Activated CD8-positive, alpha-beta memory T cell treated with anti-CD3 and anti-CD28 coated beads, Interleukin-2, amount 50 U/mL, for 48 hours (primary cell): ENCODE measurements at places on chromosomes 12 and 14.

DNA sequence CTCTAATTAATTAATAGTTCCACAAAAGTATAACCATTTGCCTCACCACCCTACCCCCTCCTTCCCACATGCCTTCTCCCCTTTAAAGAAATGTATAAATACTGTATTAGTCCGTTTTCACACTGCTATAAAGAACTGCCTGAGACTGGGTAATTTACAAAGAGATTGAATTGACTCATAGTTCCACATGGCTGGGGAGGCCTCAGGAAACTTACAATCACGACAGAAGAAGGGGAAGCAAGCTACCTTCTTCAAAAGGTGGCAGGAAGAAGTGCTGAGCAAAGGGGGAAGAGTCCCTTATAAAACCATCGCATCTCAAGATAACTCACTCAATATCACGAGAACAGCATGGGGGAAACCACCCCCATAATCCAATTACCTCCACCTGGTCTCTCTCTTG, 8.2 kb upstream of the RESF1 start:
- DNase-seq: no peak

DNA sequence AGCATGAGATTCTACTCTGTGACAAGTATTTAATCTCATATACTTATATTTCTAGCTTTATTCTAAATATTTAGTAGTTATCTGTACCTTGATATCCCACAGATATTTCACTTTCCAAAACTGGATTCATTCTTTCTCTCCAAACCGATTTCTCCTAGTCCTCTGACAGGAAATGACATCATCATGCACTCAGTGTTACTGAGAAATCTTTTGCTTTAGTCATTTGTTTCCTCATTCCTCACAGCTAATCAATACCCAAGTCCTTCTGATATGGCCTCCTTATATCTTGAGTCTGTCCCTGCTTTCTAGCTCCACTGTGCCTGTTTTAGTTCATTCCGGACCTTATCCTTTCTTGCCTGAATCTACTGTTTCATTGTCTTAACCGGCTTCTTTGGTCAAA, 39.4 kb upstream of the E2F7 start:
- no peak for DNase-seq

GRCh38 chr12:92933606-92934005, 4.5 kb upstream of the EEA1 start:
- no peak for DNase-seq

- DNase-seq: no peak
These were observed 5.6 kb downstream of the TRMT61A start for GRCh38 chr14:103534576-103535061.

DNA sequence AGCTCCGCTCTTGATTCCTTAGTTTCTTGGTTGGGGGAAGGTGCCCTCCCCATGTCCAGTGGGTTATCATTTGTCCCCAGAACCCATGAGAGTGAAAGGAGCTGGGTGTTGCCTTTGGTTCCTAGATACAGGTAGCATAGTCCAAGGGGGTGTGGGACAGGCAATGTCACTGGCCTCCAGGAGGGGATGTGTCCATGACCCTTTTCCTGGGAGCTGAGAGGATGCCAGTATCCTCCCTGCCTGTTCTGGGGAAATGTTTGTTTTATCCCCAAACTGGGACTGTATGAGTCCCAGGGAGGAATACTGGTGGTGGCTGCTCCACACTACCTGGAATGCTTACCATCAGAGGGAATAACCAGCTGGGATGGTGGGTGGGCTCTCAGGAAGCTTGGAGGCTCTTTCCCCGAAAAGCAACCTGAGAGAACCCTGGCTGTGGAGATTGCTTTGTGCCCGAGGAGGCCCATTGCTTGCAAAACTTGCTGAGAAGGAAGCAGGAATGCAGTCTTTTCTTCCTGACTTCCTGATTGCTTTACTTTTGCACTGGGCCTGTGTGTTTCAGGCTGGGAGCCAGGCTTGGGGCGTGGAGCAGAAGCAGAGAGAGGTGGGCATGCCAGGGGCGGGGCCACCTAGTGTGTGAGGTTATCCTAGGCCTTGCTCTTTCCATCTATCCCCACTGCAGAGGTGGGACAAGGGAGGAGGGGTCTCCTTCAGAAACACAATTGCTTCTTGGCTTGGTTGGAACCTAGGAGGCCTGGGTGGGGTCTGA, 715 bp upstream of the SLC10A1 start:
- DNase-seq: no peak

DNA sequence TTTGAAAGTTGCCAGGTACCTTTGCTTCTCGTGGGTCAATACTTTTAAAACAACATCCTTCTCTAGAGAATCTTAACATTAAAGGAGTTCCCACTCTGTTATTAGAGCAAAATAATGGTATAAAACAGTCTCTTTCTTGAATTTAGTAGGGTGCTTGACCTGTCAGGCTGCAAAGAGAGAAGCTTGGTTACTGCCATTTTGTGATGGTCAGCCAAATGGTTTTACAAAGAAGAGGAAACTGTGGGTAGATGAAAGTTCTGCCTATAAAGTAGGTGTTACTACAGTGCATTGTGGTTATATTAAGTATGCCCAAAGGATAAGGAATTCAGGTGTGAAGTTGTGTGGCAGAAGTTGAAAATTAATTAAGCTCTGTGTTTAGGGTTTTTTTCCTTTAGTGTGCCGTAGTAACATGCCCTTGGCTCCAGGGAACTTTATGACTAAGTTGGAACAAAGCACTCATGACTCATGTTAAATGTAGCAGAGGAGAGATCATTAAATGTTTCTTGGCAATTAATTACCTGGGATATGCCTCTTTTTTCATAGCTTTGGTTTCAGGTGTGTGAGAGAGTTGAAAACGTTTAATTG, 354.0 kb upstream of the KITLG start:
- no peak for DNase-seq

- no peak for DNase-seq
These were observed 183.6 kb downstream of the ERC1 start for GRCh38 chr12:1174659-1175058.

DNA sequence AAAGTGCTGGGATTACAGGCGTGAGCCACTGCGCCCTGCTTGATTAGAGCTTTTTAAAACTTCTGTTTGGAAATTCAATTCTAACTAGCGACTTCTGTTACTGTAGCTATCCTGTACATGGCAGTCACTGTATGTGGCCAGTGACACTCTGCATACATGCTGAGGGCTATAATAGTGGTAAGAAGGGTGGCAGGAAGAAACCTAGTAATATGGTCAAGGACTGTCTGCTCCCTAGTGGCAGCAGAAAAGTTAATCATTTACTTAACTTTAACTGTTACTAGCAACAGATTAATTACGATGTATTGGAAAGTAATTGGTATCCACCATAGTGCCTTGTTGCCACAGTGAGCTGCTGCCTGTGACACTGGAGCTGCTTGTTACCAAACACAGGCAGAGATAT, 149.0 kb downstream of the KITLG start:
- DNase-seq: no peak

DNA sequence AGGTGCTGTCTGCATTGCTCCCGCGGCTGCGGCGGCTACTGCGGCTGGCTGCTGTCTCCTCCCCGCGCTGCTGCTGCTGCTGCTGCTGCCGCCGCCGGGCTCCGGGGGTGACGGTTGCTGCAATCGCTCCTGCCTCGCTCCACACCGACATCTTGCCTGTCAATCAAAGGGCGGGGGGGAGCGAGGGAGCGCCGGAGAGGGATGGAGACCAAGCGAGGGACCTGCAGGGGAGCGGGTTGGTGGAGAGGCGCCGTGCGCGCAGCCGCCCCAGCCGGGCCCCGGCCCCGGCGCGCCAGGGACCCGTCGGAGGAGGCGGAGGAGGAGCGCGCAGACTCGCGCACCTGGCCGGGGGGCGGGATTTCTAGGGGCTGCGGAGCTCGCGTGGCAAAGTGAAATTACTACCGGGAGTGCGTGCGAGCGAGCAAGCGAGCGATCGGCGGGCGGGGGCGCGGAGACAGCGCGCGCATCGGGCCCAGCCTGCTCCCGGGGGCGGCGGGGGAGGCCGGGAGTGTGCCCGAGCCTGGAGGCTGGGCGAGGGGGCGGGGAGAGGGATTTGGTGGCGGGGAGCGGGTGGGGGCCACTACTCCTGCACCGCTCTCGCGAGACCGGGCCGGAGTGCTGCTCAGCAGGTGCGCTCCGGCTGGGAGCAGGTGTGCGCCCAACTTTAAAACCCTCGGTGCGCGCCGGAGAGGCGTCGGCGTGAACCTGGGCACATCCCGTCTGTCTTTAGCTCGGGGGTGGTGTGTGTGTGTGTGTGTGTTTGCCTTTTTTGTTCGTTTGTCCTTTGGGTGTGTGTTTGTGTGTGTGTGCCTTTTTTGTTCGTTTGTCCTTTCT, at the start of gene KSR2:
Gene KSR2, minus strand, starts transcription at position 165 of the 834 bp plus-strand sequence. CDS start 735 bp downstream, outside the sequence.
- peak; percentile 80 for DNase-seq

- DNase-seq: peak; percentile 82
These were observed 38.9 kb downstream of the DAD1 start for GRCh38 chr14:22549981-22550673.

- no peak for DNase-seq
These were observed 134.6 kb downstream of the BTG1 start for GRCh38 chr12:92010853-92011701.

- peak; percentile 78 for DNase-seq
These were observed 1.3 kb downstream of the BAZ2A start for GRCh38 chr12:56628671-56629458.

DNA sequence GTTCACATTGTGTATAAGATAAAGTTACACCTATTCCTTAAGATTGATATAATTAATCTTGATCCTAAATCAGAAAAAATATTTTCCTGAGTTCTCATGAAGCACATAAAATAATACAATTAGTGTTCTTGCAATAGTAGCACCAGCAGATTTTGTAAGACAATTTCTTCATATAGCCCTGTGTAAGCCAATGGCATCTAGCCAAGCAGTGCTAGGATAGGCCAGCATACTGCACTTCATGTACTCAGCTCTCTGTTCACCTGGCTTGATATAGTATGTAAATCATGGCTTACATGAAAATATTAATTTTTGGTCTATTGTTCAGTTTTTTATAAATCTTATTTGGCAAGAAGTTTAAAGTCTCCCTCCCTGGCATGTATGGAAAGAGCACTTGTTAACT, 1.9 kb downstream of the KLRF2 start:
- DNase-seq: no peak

- DNase-seq: no peak
These were observed 5.4 kb upstream of the MRPS35 start for GRCh38 chr12:27705263-27705662.

DNA sequence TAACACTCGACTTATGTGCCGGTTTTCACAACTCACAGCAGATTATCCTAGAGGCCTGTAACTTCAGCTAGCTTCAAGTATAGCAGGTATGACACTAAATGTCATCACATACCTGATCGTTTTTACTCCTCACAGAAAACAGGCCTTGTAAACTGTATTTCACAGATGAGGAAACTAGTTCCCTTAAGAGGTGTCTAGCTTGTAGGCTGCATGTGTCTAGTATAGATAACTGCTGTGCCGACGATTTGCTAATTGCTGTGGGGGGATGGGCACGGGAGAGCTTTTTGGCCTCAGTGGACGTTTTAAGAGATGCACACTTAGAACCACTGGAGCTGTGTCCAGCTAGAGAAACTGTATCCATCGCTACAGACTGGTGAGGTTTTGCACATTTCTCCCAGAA, 78.8 kb downstream of the PAPOLA start:
- DNase-seq: no peak

- peak; percentile 73 for DNase-seq
These were observed 13.6 kb downstream of the TTC9 start for GRCh38 chr14:70655110-70655826.

- no peak for DNase-seq
These were observed 17.3 kb upstream of the CHGA start for GRCh38 chr14:92905667-92906066.

- peak; percentile 90 for DNase-seq
These were observed 29.1 kb upstream of the ADIPOR2 start for GRCh38 chr12:1661553-1662335.

DNA sequence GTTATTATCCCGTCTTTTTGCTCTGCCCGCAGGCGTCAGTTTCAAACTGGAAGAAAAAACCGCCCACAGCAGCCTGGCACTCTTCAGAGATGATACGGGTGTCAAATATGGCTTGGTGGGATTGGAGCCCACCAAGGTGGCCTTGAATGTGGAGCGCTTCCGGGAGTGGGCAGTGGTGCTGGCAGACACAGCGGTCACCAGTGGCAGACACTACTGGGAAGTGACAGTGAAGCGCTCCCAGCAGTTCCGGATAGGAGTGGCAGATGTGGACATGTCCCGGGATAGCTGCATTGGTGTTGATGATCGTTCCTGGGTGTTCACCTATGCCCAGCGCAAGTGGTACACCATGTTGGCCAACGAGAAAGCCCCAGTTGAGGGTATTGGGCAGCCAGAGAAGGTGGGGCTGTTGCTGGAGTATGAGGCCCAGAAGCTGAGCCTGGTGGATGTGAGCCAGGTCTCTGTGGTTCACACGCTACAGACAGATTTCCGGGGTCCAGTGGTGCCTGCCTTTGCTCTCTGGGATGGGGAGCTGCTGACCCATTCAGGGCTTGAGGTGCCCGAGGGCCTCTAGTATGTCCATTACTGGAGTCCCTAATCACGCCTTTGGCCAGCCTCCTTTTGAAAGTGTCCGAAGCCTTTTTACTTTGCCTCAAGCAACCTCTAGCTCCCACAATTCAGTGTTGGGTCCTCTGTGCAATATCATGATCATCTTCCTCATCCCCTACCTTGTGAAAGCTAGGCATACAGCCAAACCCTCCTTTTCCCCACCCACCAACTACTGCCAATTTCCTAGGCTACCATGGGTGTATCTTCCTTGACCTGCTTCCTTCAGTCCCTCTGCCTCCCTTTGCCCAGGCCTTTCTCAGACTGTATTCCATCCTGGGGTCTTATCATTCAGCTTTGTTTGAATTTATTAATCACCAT, 891 bp downstream of the SPRYD4 start:
- DNase-seq: peak; percentile 61

GRCh38 chr12:63900922-63901793, 56.7 kb downstream of the SRGAP1 start:
- no peak for DNase-seq

DNA sequence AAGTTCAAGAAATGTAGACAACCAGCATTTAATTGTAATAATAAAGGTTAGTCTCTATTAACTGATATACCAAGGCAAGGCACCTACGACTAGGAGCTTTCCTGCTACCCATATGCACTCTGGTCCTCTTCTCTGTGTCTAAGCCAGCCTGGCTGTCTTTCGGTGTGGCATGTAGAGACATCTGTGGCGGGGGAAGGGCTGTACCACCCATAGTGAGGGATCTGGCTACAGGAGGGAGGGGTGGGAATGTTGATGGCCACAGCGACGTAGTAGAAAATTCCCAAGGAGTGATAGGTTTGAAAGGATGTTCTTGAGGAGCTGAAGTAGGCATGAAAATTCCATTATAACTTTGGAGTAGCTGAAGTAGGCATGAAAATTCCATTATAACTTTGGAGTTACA, 344.2 kb downstream of the ATP23 start:
- no peak for DNase-seq

GRCh38 chr12:82756303-82756702, 69.6 kb downstream of the TMTC2 start:
- no peak for DNase-seq

- DNase-seq: peak; percentile 79
These were observed 1.5 kb downstream of the KRT8 start for GRCh38 chr12:52903285-52903854.

GRCh38 chr12:58583529-58583928, 336.8 kb downstream of the LRIG3 start:
- no peak for DNase-seq

DNA sequence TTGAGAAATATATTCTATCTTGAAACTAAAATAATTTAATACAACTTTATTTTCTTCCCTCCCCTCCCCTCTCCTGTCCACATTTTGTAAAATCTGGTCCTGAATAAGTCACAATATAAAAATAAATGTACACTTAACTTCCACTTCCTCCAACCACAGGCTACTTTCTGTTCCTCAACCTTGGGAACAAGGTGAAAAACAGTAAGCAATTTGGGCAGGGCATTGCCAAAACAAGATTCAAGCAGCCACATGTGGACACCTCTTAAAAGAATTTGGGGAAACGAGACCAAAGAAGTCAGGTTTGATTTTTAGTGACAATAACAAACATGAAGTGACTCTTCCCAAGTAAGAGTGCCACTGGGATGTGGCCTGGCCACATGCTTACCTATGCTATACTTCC, 115.7 kb downstream of the PTPRQ start:
- no peak for DNase-seq
